Putamen (tissue), 1 donor: ENCODE measurements at places on chromosomes 12 and 14.

- no peak for DNase-seq
These were observed 43.1 kb downstream of the GALNT16 start for GRCh38 chr14:69303086-69303485.

GRCh38 chr12:6996040-6996441, 22.2 kb downstream of the LPCAT3 start:
- no peak for DNase-seq

DNA sequence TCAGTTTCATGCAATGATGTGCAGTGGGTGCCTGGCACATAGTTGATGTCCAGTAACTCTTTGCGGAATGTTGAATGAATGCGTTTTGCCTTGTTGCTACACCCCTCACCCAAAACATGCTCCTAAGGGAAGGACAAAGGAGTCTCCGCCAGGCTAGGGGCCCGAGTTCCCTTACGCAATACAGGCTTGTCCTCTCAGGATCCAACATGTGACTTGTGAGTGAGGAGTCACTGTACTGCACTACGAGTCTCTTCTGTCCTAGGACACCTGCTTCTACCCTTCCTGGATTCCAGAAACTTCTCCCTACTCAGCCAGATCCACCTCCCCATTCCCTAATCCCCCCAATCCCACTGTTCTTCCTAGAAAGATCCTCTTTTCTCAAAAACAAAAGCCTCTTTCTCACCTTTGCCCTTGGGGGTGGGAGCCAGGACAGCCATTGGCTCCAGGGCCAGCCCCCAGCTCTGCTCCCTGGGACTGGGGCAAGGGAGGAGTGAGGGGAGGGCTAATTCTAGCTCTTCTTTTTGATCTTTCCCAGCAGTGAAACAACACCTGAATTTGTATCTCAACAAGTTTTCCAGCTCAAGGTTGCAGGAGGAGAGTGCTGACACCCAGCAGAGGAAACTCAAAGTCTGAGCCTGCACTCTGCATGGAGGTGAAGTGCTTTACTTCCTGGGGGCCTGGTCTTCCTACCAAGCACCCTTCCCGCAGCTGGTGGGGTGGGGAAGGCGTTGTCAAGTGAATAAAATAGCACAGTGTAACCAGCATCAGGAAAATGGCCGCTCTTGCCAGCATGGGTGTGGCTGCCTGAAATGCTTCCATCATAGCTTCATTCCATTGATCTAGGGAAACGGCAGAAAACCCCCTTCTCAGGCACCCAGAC, 3.4 kb upstream of the OTUB2 start:
- no peak for DNase-seq

DNA sequence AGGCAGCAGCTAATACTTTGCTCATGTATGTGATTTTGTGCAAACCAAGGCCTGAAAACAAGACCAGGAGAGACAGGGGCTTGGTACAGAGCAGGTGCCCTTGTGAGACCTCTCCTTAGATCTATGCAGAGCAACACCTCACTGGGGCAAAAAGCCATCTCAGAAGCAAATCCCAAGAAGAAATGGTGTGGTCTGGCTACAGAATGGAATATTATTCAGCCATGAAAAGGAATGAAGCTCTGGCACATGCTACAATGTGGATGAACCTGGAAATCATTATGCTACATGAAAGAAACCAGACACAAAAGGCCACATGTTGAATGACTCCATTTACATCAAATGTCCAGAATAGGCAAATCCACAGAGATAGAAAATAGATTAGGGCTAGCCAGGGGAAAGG, 61.6 kb downstream of the KDM2B start:
- DNase-seq, result no peak

GRCh38 chr14:69259527-69260189, at the start of gene GALNT16:
GALNT16 (plus strand) TSS chr14:69260158; CDS start chr14:69260291, 133 bp downstream.
- no peak for DNase-seq
